Panc1 (cell line): ENCODE measurements at places on chromosomes 7 and 10.

GRCh38 chr7:156014808-156015207 is 202.5 kb upstream of the SHH start:
- DNase-seq: no peak

DNA sequence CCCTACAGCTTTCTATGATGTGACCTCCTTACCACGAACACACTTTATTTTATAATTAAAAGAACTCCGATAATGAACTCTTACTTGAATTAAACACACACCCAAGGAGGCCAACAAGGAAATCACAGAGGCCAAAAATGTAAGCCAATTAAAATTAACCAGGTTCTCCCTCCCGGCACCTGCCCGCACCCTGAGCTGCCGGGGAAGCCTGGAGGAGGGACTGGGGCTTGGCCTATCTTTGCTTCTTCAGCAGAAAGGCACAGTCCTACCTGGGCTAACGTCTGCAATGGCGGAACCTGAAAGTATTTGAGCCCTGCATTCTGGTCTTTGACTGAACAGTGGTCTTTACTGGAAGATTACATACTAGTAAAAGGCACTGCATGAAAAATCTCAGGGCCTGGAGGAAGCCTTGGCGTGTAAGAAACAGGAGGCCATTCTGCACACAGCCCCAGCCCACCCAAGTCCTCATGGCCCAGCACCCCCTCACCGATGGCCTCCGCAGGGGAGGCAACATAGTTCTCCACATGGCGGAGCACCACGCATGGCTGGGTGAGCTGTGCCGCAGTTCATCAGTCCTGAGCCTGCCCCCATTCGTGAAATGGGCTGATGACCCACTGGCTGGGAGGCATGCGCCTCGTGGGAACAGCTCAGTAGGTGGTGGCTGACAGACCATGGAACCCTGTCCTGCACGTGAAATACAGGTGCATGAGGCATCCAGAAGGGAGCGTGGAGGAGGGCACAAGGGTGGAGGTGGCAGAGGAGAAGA is 173.8 kb downstream of the PARD3 start:
- DNase-seq: no peak

DNA sequence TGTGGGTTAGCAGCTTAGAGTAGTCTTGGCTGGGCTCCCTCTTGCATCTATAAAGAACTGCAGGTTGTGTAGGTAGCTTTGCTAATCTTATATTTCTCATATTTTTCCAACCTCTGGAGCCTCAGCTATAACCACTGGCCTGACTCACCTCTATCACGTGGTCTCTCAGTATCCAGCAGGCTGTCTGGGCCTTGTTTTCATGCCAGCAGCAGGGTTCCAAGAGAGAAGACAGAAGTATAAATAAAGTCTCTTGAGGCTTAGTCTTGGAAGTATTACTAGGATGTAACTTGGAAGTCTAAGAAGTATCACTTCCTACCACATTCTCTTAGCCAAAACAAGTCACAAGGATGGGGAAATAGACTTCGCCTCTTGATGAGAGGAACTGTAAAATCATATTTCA is 73.3 kb downstream of the WIPF3 start:
- DNase-seq: no peak

DNA sequence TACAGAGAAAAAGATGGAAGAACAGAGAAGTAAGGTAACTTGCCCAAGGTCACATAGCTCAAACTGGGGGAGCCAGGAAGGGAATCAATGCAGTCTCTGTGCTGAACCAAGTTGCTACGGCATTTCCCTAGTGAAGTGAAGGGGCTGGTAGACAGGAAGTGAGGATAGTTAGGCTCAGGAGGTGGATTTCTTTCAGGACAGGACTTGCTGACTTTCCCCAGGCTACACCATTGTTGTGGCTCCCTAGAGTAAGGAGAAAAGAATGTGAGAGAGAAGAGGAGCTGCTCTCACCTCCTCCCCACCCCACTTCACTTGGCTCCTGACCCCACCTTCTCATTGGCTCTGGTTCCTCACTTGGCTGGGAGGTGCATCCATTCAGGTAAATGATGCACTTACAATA is 316.9 kb downstream of the INHBA start:
- no peak for DNase-seq

DNA sequence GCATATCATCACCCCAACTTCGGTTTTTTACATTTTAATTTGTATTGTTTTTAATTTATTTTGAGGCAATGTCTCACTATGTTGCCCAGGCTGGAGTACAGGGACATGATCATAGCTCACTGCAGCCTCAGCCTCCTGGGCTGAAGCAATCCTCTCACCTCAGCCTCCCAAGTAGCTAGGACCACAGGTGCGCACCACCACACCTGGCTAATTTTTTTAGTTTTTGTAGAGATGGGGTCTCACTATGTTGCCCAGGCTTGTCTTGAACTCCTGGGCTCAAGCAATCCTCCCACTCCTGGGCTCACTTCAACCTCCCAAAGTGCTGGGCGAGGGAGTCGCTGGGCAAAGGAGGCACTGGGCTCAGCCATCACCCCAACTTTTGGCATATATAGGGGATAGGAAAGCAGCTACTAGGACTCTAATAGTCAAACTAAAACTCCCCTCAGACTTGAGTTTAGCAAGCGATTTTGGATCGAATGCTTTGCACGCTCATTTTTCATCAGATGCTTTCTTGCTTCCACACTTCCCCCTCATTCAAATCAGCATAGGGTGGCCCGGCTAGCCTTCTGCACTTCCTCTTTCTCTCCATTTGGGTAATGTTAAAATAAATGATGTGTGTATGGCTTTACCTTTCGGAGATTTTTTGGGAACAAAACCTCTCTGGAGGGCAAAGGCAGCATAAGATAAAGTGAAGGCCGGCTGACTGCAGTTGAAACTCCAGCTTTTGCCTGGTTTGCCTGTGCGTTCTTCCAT is 20.8 kb upstream of the NMT2 start:
- no peak for DNase-seq

- DNase-seq: no peak
These were observed 5.7 kb downstream of the ATG9B start for GRCh38 chr7:151018421-151019129.

DNA sequence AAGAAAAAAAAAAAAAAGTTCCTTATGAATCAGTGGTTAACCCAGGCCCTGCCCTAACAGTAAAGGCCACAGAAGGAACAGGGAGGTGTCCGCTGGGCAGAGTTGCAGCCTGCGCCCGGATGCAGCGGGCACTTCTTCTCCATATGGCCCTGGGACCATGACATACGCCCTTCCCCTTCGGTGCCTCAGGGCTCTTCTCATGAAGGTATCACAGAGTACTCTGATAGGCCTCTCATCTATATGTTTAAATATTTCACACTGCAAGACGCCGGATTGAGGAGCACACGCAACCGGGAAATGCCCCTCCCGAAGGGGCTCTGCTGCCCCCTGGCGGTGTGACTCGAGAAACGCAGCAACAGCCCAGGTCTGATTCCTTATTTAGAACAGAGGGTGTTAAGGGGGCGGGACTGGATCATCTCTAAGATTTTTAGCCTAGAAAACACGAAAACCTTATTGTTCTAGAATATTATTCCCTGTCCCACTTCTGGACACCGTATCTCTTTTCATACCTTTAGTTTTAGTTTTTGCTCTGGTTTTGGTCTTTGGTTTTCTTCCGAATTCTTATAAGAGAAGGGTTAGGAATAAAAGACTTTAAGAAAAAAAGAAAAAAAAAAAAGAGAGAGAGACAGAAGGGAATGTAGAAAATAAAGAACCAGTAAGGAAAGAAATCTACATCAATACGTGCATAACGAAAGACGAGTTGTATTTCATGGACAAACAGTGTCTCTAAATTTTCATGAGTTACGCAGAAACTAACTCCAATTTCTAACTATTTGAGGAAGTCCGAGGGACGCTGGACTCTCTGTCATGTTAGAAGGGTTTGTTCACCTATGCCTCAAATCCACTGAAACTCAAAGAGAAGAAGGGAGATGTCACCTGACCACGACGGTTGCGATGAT is 12.0 kb downstream of the DAGLB start:
- DNase-seq: no peak

DNA sequence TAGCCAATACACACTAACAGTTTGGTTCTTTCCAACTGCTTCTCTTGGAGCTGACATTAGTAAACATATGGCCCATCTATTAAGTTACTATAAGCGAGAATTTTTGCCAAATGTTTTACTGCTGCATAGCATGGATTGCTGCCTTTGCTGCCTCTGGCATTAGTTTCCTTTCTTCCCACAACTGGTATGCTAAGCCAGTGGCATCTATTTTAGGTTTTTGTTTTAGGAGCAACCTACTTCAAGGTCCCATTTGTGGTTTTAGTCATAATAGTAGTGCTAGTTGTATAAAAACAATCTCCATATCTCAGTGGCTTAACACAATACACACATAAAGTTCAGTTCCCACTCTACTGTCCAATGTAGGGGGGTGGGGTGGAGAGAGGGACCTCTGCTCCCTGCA is 25.9 kb upstream of the PANK1 start:
- DNase-seq: no peak

DNA sequence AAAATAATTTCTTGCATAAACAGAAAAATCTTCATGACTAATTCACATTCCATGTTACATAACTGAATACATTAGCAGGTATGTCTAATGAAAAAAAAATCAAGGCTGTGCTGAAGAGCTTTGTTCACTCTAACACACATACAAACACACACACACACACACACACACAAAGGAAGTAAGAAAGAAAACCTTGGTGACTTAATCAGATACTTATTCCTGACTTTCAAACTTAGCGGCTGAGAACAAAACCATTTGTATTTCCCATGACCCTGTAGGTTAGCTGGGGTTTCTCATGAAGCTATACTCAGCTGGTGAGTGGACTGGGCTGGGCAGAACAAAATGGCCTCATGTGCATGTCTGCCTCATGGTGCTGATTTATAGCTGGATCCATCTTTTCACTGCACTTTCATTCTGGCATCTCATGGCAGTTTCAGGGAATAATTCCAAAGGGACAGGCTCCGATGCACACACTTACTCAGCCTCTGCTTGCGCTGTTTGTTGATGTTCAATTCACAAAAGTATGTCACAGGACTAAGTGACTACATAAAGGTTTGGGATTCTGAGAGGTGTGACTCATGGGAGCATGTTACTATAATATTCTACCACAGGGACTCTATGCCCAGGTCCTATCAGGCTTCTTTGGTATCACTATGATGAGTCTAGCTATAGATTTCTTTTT is 161.2 kb downstream of the PCLO start:
- no peak for DNase-seq

- DNase-seq: no peak
These were observed 43.4 kb downstream of the GLI3 start for GRCh38 chr7:42193471-42194129.

- DNase-seq: no peak
These were observed 27.6 kb downstream of the PFKFB3 start for GRCh38 chr10:6230315-6230714.

- no peak for DNase-seq
These were observed 84.9 kb upstream of the GATA3 start for GRCh38 chr10:7969623-7970022.

- no peak for DNase-seq
These were observed 41.9 kb upstream of the IL15RA start for GRCh38 chr10:6019010-6019782.

DNA sequence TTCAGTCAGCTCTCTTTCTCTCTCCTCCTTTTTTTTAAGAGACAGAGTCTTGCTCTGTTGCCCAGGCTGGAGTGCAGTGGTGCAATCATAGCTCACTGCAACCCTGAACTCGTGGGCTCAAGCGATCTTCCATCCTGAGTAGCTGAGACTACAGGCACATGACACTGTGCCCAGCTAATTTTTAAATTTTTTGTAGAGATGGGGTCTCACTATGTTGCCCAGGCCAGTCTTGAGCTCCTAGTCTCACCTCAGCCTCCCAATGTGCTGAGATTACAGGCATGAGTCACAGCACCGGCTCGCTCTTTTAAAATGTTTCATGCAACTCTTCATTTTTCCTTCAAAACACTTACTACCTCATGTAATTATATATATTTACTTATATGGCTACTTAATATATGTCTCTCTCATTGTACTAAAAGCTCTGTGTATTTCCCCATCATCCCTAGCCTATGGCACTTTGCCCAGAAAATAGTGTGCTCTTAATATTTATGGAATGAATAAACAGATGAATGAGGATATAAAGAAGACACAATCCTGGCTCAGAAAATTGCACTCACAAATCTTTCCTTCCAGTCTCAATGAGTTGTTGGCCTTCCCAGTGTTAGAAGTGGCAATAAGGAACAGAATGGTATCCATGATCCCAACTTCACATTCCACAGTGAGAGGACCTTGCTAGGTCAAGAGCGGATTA is 33.9 kb downstream of the EBLN1 start:
- no peak for DNase-seq

- no peak for DNase-seq
These were observed 62.1 kb downstream of the CHN2 start for GRCh38 chr7:29256693-29257002.

DNA sequence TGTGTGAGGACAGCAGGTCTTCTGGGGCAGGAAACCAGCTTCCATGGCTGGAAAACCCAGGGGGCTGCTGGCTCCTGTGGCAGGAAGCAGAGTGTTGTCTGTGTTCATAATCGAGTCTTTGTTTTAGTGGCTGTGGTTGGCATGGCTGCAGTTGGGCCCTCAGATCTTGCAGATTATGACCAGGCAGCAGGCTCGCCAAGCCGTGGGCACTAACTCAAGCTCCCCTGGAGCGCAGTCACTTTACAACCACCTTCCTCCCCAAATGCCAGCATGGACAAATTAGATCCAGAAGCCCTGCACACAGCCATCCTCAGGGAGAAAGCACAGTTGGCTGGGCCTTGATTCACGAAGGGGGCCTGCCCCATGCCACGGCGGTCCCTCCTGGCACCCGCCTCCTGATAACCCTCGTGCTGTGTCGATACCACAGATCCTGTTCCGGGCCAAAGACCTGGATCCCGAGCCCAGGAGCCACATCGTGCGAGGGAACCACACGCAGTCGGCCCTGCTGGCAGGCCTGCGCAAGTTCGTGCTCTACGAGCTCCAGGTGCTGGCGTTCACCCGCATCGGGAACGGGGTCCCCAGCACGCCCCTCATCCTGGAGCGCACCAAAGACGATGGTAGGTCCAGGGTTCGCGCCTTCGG is 552.5 kb upstream of the FOXK1 start:
- DNase-seq: no peak

- no peak for DNase-seq
These were observed 19.6 kb upstream of the HECW1 start for GRCh38 chr7:43092819-43093218.

DNA sequence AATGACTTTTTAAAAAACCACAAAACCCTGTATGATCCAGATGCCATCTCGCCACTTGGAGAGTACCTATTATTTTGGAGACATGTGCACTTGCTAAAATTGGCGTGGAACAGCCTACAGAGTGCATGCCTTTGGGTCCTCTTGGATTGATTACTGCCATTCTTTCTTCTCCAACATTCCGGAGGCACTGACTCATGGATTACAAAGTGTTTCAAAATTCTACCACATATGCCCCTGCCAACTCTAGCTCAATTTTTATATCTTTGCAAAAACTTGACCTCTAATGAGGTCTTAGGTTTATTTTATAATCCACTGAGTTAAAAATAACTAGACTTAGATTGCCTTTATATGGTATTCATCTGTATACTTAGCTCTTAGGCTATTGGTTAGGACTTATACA is 55.8 kb upstream of the KIF5B start:
- DNase-seq: no peak

- no peak for DNase-seq
These were observed 50.0 kb downstream of the MGMT start for GRCh38 chr10:129516846-129517679.
